T follicular helper cell (primary cell): ENCODE measurements at places on chromosomes 1 and 21.
A peak's percentile ranks its signal among the peaks of the same experiment; 100 is the strongest.

DNA sequence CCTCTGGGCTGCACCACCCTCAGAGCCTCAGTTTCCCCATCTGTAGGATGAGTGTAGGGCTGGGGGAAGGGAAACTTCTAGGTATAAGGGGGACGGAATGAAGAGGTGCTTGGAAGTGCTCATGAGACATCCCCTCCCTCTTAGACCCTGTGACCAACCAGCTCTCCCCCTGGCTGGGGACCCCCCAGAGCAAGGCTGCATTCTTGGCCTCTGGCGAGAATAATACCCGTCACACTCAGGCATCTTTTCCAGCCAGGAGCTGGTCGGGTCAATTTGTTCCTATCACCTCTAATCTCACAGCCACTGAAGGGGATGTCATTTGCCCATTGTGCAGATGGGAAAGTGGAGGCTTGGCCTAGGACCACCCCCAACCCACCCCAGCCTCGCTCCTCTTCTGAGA lies 443.0 kb downstream of the PTPRU start:
- no peak for DNase-seq

GRCh38 chr1:19010503-19010902 lies 54.0 kb upstream of the IFFO2 start:
- no peak for DNase-seq

- DNase-seq: no peak
These were observed 421.9 kb upstream of the ADAMTS5 start for GRCh38 chr21:27388825-27389224.

- no peak for DNase-seq
These were observed 52.8 kb upstream of the COL24A1 start for GRCh38 chr1:86209346-86209745.

- DNase-seq: peak; percentile 54
These were observed 5.5 kb downstream of the RNF223 start for GRCh38 chr1:1068517-1069055.

DNA sequence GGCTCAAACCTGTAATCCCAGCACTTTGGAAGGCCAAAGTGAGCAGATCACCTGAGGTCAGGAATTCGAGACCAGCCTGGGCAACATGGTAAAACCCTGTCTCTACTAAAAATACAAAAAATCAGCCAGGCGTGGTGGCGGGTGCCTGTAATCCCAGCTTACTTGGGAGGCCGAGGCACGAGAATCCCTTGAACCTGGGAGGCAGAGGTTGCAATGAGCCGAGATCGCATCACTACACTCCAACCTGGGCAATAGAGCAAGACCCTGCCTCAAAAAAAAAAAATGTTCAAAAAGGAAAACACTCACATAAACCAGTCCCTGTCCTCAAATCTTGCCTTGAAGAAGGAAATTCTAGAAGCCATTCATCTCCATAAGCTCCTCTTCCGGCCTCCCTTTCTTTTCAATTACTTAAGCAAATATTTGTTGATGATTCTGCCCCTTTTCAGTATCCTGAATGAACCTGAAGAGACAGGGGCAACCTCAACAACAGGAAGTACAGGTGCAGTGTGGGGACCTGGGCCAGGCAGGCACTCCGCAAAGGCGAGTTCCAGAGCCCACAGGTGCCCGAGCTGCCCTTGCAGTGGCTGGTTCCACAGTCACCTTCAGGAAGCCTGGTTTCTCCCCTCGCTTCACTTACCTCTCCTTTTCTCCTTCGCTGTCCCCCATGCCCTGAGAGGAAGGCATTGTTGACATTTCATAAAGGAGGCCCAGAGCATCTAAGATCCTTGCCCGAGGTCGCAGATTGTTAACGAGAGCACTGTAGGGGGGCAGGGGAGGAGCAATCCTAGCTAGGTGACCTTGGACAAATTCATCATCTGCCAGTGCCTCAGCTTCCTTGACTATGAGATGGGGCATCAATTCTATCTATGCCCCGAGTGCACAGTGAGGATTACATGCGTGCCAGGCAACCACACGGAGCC lies 8.9 kb upstream of the LEFTY1 start:
- DNase-seq: no peak

- DNase-seq: no peak
These were observed 28.4 kb upstream of the AHCTF1 start for GRCh38 chr1:246959944-246960693.

- no peak for DNase-seq
These were observed 1312.2 kb downstream of the PLA2G4A start for GRCh38 chr1:188140958-188141357.
